T1000 (cell line): ENCODE measurements at places on chromosomes 1 and 21.
A peak's percentile ranks its signal among the peaks of the same experiment; 100 is the strongest.

DNA sequence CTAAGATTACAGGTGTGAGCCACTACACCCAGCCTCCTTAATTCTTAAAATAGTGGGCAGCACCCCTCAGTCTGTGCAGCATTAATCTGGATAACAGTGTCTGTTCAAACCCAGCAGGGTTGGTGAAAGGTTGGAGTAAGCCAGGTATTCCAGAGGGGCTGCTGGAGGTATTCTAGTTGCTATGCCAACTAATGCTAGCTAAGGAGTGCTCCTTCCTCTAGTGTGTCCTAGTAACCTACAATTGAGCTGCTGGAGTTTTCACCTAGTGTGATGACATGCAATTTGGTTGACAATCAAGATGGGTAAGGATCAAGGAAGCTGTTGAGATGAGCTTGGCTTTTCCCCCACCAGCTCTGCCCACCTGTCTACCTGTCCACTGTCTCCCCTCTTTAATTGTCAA lies 100.2 kb upstream of the IPO9 start:
- DNase-seq, result no peak

DNA sequence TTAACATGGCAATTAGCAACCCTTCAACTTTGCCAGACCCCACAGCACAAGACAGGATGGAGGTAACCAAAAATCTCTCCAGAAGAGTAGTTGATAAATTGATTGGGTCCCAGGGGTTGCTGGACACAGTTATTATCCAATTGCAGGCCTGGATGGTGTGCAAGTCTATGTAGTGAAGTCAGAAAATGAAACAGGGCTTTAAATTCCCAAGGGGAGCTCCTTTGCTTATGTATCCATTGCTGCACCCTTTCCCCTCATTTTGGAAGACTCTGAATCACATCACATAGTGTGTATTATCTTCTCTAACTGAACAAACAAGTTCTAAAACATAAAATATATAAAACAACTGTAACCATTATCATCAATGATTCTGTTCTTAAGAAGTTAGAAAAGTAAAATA lies 550.2 kb downstream of the LMO4 start:
- DNase-seq, result no peak

- DNase-seq, result no peak
Observed at GRCh38 chr1:95179205-95179986, 54.6 kb upstream of the RWDD3 start.

DNA sequence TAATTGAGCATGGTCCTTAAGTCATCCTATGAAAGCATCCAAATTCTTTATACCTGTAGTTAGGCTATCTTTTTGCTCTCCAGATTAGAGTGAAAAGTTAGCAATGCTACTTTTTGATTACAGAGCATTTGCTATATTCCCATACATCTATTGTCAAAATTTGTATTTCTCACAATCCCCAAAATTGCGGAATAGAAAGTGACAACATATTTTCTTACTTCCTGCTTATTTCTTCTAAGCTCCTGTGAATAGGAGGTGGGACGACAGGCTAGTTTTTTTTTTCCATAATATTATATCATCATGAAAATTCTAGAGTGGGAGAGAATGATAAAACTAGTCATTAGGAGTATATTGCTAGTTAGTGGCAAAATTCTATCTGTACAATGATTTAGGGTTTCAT lies 264.0 kb upstream of the DPYD start:
- no peak for DNase-seq

- peak; percentile 9 for DNase-seq
Observed at GRCh38 chr1:165114022-165114888, 242.3 kb downstream of the LMX1A start.

DNA sequence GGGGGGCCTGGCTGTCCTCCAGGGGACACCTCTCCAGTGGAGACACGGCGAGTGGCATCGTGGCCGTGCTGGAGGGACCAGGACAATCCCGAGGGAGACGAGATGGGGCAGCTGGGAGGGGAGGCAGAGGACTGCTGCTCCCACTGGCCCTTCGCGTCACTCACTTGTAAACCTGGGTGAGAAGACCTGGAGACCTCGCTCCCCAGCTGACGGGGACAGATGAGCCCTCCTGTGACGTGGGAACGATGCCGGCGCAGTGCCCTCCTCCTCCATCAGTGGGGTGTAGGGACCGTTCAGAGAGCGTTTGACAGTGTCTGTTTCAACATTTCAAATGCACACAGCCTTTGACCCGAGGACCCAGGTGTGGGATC lies 4.6 kb downstream of the SPATC1L start:
- DNase-seq, result no peak

DNA sequence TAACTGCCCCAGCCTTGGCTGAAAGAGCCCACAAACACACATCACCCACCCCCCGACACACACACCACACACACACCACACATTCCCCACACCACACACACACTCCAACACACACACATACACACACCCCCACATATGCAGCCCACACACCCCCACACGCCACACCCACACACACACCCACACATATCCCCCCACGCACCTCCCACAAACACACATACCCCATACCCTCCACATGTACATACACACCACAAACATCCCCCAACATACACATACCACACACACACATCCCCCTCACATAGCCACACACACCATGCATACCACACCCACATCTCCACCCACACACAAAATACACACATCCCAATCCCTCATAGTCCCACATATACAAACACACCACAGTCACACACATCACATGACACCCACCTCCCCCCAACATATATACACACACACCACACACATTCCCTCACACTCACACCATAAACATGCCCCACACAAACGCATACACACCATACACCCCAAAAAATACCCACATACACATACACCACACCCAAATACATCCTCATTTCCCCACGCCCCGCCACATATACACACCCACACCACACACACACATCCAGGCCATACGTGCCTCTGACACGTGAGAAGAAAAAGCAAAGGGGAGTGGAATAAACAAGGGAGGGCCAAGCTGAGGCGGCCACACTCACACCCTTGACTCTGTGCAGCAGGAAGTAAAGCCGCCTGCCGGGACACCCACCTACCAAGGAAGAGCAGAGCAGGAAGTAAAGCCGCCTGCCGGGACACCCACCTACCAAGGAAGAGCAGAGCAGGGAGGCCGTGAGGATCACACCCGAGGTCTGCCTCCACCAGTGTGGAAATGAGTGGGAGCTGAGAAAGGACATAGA lies 53.7 kb downstream of the HSF2BP start:
- no peak for DNase-seq

DNA sequence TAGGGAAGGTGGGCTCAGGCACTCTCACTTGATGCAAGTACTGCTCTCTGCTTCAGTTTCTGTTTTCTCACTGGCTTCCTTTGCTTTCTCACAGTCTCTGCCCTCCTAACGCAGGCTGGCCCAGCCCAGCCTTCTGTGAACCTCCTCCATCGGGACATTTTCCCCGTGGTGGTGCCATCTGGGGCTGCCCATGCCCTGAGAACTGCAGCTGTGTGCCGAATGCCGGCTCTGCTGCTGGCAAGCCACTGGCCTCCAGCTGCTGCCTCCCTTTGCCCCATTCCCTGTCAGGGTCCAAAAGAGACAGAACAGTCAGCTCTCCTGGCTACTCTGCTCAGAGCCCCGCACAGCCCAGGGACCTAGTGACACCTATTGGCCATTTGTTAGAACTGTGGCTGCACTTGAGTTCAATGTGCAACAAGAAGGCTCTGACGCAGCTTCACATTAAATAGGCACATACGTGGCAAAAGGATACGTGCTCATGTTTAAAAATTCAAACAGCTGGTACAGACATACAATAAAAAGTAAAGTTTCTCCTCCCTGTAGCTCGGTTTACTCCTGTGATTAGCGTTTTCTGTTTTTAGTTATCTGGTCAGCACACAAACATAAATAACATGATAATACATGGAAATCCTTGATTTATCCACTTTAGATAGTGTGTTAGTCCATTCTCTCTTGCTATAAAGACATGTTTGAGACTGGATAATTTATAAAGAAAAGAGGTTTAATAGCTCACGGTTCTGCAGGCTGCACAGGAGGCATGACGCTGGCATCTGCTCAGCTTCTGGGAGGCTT lies 46.6 kb downstream of the FCRL5 start:
- DNase-seq, result no peak

DNA sequence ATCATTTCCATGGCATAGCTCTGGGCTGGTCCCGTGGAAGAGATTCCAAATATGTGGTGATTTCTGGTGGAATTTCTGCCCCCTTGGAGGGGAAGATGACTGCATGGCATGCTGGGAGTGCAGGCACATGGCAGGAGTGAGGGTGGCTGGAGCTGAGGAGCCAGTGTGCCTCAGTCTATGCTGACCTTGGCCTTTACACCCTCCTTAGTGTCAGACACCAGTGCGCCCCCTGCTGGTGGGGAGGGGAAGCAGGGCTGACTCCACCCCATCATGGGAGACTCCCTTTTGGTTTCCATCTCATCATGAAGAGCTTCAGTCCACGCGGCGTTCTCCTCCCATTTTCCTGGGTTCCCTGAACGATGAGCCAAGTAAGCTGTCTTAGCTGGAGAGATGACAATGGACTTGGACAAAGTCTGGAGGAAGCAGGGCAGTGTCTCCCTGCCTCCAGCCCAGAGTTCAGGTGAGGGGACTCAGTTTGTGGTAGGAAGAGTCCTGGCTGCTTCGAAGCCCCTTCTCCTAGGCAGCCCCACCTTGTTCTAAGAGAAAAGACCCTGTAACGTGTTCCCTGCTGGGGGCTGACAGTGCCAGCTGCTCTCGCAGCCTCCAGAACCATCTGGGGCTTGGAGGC lies 10.3 kb downstream of the ALX3 start:
- no peak for DNase-seq
